ENCODE measurements at places on chromosomes 7 and 10.

- DNase-seq: no peak
These were observed 3.6 kb downstream of the CASP7 start for GRCh38 chr10:113683300-113683699.

DNA sequence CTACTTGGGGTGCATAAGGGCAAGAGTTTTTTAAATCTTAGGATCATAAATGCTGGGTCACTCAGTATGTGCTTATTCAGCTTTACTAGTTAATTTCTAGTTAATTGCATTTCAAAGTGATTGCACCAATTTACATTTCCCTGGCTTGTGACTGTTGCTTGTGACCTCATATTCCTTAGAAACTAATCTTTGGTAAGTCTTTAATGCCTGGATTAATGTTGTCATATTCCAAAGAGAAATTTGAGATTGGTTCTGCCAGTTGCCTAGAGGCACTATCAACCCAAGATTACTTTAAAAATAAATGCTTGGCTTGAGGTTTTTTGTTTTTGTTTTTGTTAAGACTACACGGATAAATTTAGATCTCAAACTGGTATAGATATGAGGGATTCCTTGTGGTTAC lies 103.1 kb downstream of the ANK3 start:
- no peak for DNase-seq

- DNase-seq: no peak
These were observed 108.1 kb downstream of the GLRX3 start for GRCh38 chr10:130244031-130244927.

DNA sequence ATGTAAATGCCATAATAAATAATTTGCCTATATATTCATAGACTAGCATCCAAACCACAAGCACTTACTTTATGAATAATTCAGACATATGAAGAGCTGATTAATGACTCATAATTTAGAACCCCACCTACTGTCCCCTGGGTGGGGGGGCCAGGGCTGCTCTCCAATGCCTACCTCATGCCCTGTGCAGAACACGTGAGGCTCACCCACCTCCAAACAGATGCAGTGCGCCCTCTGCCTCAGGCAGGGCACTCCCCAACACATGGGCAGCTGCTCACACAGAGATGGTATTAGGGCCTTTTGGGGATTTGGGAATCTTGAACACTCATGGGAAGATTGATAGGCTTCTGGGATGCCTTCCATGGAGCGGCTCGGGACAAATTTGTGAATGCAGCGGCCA lies 75.1 kb upstream of the INSIG1 start:
- no peak for DNase-seq

All from epithelial cell of esophagus (primary cell).